ENCODE measurements at places on chromosomes 3 and 15.

DNA sequence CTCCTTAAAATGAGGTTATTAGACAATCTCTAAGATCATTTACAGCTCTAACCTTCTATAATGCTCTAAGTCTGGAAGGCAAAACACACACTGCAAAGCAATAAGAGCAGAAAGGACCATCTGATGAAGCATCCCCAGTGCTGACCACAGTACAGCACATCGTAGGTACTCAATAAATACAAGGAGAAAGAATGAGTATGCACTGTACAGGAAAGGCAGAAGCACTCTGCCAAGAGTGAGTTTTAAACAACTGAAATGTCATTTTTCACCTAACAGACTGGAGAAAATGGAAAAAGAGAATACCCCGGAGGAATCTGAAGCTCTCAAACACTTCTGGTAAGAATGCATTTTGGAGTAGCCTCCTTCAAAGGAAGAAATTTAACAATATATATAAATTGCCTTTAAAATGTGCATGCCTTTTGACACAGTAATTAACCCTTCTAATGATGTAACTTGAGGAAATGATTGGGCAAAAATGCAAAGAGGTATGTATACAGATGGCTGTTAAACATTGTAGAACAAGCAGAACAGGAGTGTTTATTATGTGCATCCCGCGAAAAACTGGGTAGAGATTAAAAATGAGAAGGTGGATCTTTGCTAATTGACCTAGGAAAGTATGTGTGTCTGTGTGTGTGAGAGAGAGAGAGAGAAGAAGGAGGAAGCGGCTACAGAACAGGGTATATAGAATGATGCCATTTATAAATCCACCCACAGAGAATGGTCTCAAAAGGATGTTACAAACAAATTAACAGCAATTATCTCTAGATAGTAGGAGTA lies 8.0 kb upstream of the OXTR start:
- no peak for DNase-seq

DNA sequence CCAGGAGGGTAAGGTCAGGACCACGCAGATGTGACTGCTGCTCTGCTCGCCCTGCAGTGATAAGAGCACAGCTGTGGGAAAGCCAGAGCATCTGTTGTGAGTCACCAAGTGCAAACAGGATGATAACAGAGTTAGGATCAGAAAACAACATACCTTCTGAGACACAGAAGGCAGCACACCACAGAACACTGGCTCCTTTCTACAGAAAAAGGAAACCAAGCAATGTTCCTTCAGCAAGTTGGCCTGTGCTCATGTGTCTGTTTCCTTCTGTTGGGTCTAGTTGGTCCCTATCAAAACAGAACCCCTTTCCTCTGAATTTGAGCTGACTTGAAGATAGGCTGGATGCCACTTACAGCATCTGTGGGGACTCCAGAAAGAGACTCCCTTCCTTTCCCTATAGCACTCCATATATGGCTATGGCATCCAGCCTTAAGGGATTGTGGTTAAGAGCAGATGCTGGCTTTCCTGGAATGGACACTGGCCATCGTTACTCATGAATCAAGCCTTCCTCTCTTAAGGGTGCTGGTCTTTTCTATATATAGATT lies 440.7 kb upstream of the THBS1 start:
- DNase-seq, result no peak

DNA sequence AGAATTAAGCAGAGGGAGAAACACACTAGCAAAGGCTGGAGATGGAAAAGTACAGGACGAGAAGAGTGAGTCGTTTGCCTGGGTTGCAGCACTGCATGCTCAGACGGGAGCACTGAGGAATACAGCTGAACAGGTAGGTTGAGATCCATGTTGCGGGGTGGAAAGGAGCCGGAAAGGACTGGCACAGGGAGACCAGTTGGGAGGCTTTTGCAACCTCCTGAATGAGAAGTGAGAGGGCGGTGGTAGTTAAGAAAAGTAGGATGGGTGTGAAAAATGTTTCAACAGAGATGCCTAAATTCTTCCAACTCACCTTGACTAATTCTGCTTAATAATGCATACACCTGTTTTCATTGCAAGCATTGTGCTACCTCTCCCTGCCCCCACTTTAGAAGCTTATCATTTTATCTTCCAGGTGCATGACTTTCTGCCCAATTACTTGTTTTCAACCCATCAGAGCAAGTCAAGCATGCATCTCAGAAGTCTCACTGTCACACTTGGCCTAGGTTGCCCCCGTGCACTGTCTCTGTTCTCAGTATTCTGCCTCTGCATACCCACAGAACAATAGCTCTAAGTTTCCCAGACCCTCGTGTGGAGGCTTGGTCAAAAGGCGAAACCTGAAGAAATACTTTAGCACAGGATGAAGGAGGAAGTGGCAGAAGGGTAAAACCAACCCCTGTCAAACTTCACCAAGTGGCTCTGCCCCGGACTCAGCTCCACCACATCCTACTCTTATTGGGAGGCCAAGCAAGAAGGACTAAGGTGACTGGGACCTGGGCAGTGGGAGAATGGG lies 199.3 kb upstream of the BCL6 start:
- DNase-seq, result no peak

DNA sequence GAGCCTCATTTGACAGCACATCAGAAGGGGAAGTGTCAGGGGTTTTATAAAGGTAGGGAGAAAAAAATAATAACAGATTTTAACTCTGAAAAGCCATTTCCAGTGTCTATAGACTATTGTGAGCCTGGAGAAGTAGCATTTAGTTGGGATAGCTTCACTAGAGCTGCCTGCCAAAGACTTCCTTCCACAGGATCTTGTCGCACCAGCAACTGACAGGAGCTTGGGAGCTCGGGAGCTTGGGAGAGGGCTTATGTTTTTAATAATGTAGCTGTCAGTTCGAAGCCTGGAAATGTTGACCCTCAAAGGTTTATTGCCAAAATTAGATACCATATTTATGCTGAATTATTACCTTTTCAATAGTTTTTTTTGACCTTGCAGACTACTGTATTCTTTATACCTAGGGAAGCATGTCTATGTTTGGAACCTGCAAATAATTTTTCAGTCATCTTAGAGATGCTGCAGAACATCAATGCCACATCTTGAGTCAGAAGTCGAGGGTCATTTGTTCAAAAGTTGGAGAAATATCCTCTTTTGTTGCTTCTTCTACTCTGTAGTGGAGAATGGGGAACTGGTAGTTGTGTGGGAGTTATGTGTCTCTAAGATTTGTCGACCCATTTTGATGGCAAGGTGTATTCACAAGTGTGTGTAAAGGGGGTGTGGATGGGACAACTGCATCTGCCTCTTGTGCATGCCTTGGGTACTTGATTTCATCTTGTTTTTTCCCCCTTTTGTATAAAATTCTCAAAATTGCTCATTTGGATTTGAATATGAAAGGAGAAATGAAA lies 41.7 kb downstream of the ARPP21 start:
- DNase-seq, result no peak

DNA sequence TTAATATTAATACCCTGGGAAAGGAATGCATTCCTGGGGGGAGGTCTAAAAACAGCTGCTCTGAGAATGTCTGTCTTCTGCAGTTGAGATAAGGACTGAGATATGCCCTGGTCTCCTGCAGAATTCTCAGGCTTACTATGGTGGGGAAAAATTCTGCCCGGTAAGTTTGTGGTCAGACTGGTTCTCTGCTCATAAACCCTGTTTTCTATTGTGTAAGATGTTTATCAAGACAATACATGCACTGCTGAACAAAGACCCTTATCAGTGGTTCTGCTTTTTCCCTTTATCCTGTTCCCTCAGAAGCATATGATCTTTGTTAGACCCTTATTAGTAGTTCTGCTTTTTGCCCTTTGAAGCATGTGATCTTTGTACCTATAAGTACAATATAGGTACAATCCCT lies 494.6 kb downstream of the CNTN6 start:
- DNase-seq, result no peak

- DNase-seq, result no peak
Observed at GRCh38 chr3:170309046-170309445, 48.5 kb upstream of the SKIL start.

DNA sequence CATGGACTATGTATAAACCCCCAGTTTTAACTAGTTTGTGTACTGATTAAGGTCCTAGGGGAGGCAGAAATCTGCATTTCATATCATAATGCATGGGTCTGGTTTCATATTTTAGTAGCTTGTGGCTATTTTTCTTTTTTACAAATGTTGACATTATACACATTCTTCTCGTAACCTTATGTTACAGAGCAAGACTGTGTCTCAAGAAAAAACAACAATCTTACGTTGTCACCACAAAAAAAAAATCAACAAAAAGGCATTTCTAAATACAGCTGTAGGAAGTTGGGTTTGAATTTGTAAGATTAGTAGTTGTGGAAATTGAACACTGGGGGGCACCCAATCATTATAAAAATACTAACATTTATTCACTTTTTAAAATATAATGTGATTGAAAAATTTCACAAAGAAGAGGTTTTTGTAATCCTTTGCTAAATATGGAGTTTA lies 17.9 kb downstream of the SERP1 start:
- DNase-seq, result no peak

Data from iPS DF 6.9 (cell line).